ENCODE measurements at places on chromosomes 7 and 10.

- DNase-seq, result peak; percentile 81
Measured at GRCh38 chr7:22607180-22607579, 107.2 kb upstream of the STEAP1B start.

- DNase-seq, result no peak
Measured at GRCh38 chr10:102200751-102201640, 25.1 kb upstream of the ELOVL3 start.

DNA sequence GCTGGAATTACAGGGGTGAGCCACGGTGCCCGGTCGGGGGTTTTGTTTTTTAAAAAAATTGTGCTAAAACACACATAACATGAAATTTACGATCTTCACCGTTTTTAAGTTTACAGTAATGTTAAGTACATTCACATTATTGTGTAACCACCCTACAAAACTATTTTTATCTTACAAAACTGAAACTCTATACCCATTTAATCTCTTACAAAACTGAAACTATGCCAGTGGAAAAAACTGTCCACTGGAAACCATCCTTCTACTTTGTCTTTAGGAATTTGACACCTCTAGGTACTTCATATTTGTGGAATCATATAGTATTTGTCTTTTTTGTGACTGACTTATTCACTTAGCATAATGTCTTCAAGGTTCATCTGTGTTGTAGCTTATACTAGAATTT lies 1.0 kb upstream of the PSMC2 start:
- no peak for DNase-seq

- peak; percentile 70 for DNase-seq
Measured at GRCh38 chr10:29482591-29483431, 152.0 kb downstream of the SVIL start.

GRCh38 chr10:49050366-49050765 lies 65.0 kb downstream of the VSTM4 start:
- DNase-seq, result no peak
